GM04504 (cell line): ENCODE measurements at places on chromosomes 7 and 10.

- no peak for DNase-seq
Observed at GRCh38 chr10:120336911-120337540, 120.0 kb upstream of the PLPP4 start.

DNA sequence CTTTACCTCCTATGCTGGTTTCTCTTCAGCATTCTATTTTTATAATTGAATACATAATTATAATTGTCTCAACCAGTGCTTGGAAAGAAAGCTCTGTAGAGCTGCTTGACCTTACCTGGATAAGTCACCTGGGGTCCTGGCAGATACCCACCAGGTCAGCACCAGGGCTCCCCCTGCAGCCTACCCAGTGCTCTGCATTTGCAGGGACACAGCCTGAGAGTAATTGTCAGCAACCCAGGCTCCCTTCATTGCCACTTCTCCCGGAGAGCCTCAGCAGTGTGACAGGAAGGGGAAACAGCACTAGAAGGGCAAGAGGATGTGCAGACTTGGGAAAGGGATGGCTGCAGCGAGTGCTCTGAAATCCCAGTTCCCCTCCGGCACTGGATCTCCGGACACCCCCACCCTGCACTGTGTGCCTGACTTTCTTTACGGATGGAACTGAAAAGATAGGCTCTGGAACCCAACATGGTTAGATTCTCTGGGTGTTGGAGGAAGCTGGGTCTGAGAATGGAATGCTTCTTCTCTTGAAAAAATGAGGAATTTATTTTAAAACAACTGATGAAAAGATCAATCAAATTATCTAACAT lies 11.4 kb upstream of the PAX4 start:
- DNase-seq: no peak

DNA sequence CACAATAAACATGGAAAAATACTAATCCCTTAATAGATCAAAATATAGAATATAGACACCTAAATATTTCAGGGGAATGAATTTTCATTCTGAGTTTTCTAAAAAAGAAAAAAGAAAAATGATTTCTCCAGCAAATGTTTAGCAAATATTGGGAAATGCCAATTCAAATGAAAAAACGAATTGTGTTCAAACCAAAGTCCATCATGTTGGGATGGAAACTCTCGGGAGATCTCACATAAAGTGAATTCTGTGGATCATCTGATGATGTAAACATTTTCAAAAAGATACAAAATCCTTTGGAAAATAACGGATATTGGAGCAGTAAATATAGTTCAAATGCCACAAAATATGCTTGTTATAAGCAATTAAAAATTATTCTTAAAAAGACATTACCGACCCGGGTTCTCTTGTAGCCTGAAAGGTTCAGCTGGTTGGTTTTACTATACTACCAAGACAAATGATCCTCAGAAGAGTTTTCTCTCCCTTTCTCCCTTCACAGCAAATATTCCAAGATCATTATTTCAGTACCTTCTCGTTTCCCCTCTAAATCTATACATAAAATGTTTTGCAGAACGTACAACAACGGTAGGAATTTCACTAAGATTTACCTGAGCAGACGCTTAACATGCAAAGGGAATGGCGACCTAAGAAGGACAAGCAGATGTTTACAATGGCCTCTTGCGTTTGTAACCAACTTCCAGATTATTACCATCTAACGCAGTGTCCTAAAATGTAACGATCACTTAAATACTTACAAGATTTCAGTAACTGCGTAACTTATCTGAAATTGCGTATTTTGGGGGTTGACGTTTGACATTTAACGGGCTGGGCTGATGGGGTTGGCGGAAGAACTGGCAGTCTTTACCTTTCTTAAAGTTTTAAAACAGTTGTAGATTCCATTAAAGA lies 2.5 kb downstream of the HOXA13 start:
- no peak for DNase-seq

DNA sequence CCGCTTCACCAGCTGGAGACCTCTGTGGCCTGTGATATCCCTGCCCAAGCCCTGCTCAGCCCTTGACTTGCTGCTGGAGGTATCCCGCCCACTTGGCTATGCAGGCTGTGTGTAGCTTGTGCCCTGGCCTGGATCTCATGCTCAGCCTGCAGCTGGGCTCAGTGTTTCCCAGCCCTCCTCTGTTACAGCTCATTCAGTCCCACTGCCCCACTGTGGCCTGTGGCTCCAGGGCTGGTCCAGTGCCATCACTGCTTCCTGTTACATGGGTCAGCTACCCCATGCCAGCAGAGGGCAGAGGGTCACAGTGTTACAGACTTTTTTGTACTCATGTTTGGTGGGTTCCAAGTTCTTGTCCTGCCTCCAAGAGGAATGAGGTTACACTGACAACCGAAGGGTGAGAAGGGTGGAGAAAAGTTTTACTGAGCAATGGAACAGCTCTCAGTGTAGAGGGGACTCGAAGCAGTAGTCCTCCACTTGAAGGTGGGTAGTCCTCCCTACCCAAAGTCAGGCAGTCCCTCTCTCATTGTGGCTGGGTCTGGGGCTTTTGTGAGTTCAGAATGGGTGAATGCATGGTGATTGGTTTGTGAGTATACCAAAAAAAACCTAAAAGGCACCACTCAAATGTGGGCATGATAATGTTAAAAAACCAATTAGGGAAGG lies 100.4 kb downstream of the ANKRD7 start:
- DNase-seq: no peak

DNA sequence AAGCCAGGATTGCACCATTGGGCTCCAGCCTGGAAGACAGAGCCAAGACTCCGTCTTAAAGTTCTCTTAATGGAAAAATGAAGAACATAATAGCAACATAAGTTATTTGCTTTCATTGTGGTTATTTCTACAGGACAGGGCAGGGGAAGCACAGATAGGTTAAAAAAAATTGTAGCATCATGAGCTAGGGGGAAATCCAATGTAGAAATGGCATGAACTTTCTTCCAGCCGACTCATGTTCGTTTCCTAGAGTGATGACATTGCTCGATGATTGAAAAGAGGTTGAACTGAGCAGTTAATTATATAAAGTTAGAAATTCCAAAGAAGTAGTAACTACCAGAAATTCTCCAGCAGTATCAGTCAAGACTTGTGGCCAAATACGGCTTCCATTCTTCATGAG lies 64.9 kb downstream of the DAGLB start:
- no peak for DNase-seq

DNA sequence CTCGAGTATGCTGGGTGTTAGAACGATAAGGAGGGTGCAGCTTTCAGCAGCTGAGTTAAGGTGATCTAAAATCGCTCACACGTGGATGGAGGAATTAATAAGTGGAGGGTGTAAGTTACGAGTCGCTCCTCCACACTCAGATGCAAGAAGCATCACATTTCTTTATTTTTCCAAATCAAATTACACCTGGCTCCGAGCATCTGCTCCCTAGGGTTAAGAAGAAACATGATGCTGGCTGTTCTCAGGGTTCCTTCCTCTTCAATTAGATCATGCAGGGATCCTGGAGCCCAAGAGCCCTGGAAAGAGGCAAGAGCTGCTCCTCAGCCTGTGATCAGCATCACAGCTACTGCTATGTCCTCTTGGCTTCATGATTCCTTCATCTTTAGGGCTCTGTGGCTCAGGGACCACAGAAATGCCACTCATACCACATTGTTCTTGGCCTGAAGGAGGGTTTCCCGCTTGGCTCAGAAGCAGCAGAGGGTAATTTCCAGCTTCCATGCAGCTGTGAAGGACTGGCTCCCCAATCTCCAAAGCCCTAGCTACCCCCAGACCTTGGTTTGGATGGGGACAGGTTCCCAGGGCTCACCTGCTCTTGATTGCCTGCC lies 235.9 kb upstream of the ZNF32 start:
- DNase-seq: no peak

- no peak for DNase-seq
Observed at GRCh38 chr10:70838270-70838805, 22.6 kb downstream of the SGPL1 start.

DNA sequence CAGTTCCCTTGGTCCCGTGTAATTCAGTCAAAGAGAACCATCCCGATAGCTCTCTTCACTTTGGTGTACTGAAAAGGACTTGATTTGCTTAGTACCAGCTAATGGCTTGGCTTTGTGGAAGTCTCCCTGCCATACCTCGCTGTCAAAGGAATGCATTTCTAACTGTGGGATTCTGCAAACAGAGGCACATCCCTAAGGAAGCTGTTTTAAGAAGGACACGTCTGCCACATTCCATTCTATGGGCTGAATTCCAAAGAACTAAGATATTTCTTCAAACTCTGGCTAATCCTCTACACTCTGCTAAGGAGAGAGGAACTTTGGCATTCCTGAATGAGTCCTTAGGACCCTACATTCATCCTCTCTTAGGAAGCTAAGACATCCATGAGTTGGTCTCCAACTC lies 327.9 kb downstream of the SFMBT2 start:
- no peak for DNase-seq

DNA sequence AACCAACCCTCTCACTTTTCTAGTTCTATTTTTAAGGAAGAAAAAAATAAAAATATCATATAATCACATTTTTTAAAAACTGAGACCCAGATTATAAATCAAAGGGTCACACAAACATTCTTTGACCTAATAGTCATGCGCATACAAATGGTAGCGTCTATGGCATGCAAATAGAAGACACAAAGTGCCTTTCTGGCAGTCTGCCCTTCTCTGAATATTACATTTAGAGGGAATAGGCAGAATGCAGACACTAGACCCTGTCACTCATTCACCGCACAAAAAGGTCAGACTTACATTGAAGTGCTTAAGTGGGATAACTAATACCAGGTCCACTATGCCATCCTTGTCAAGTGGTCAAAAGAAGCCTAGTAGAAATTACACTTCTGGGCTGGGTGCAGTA lies 26.5 kb upstream of the FHIP2A start:
- no peak for DNase-seq

DNA sequence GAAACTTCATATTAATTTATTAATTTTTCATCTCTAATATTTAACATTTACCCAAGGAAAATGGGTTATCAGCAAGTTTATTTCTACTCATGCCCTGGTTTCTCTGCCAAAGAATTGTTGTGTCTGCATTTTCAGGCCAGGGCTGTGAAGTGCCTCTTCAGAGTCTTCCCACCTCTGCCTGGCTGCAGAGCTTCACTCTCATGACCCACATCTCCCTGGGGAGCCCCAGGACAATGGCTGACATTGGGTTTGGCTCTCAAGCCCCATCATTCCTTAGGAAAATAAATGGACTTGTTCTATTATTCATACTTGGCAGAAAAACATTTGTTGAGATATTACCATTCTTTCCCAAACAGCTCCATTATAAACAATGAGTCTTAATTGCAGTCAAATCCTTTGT lies 30.3 kb downstream of the CACNA2D1 start:
- DNase-seq: no peak

GRCh38 chr7:107321611-107322010 lies 148.2 kb upstream of the GPR22 start:
- no peak for DNase-seq

DNA sequence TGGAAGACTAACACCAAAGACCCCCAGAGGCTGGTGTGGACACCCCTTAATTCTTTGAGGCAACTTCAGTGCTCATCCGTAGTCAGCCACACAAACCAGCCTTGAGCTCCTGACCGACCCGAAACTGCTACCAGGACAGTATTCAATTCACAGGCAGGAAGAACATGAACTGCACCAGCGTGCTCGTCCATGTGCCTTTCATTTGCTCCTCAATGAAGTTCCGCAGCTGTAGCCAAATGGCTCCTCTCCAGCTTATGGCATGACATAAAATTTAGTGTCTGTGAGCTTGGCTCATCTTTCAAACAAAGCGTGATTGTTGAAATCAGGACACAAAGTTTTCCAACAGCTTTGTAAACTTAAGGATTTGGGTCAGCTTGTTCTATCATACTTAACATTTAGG lies 144.1 kb upstream of the FAM171A1 start:
- DNase-seq: peak; percentile 60

DNA sequence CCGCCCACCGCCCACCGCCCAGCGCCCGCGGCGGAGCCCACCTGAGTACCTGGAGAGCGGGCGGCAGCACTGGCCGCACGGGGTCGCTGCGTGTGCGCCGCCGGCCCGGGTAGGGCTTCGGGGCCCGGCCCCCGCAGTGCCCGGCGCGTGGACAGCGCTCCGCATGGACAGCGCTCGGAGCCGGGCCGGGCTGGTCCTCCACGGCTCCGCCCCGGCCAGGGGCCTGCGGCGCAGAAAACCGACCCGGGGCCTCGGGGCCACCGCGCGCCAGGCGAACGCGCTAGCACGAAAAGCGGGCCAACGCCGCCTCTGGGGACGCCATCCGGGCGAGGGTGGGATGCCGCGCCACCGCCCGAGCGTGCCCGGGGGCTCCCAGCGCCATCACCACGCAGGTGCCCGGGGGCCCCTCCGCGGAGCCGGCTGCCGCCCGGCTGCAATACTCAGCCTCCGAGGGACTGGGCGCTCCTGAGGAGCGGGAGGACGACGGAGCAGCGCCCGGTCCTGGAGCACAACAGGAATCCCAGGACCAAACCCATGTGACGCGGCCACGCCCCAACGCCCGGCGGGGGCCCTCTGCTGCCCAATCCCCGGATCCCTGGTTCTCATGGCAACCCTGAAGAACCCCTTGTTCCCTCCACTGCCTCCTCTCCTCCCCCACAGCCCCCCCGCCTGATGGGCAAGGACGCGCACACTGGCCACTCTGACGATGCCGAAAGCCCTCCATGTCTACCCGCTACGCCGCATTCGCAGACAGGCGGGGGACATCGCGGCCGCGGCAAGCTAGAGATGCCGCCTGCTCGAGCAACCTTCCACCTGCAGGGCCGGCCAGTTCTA lies at the start of gene GRB10:
Gene GRB10, minus strand, starts transcription at position 522 of the 834 bp plus-strand sequence. CDS start 50,574 bp downstream, outside the sequence.
- no peak for DNase-seq

- no peak for DNase-seq
Observed at GRCh38 chr10:121185816-121186455, 334.8 kb downstream of the WDR11 start.

DNA sequence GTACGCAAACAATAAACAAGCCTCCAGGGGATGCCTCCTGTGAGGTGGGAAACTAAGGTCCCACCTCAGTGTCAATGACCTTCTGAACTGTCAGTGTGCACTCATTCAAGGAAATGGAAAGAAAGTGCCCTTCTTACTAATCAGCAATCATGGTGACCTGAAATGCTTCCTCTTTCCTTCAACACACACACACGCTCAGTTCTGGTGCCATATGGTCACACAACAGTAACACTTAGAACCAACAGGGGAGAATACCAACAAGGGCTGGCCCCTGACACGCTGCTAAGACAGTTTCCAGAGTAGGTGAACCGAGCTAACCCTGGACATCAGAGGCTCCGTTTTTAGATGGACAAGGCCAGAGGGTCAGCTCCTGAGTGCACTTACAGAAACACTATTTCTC lies 42.1 kb upstream of the EFCAB10 start:
- no peak for DNase-seq

- DNase-seq: no peak
Observed at GRCh38 chr7:90752051-90752450, 155.9 kb downstream of the CDK14 start.

- DNase-seq: no peak
Observed at GRCh38 chr10:99711129-99711719, 20.7 kb downstream of the COX15 start.

GRCh38 chr7:102895602-102896001 lies 17.2 kb upstream of the LRRC17 start:
- no peak for DNase-seq
